Inflammatory macrophage treated with lipopolysaccharide for 1 hour (primary cell): ENCODE measurements at places on chromosomes 1 and 21.

DNA sequence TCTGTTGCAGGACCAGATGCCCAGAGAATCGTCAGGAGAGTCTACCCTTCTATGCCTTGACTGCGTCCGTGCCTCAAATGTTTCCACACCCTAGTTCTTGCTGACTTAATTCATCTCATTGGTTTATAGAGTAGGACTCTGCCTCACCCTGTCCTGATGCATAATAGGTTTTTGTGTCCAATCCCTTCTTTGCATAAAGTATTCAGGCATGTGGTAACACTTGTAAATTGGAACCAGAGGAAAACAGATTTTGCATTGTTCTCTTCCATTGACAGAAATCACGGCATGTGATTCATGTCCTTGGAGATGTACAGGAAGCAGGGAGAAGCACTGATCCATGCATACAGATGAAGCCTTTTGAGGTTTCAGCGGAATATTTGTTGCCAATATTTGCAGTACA is 29.5 kb downstream of the PLPPR5 start:
- DNase-seq, result no peak

DNA sequence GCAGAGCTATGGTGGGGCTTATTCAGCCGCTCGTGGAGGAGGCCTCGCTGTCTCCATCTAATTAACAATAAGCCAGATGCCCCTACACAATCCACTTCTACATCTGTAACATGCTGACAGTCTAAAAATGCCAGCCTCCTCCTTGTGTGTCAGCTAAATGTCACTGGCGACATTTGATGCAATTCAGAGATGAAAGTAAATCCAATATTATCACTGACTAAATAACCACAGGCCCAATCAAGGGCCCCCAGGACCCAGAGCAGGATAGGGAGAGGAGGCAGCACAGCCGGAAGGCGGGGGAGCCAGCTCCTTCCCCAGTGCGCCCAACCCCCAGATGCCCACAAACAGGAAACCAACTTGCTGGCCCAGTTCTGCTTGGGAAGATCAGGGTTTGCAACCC is 76.6 kb downstream of the DMRTA2 start:
- DNase-seq, result no peak

- DNase-seq, result no peak
These were observed 5.2 kb downstream of the FAAH start for GRCh38 chr1:46399307-46399706.

- DNase-seq, result peak; percentile 39
These were observed 726 bp upstream of the CYB5R1 start for GRCh38 chr1:202967684-202968281.

DNA sequence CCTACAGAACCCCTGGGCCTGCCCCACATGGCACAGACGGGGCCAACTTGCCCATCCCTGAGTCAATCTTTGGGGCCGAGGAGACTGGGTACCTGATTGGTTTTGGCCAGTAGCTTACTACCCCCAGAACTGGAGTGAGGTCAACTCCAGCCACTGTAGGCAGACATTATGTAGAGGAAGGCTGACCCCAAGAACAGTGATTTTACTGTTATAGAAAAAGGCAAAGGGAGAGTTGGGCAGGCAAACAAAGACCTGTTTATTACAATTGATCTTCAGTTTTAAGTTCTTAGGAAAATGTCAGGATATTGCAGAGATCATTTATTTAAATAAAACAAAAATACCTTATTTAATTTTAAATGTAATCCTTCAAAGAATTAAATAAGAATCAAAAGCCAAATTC is 653.8 kb downstream of the NPHP4 start:
- no peak for DNase-seq

DNA sequence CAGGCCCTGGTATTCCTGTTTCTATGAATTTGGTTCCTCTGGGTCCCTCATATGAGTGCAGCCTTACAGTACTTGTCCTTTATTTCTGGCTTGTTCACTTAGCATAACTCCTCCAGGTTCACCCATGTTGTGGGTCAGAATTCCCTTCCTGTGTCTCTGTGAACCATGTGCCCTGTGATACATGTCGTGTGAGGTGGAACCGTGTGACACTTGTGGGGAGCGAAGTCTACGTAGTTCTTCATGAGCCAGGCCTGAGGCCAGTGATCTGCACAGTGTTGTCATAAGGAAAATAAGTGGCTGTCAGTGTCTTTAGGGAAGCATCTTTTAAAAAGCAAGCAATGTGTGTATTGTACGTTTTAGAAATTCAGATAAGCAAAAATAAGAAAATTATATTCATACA is 122.8 kb downstream of the GALNT2 start:
- no peak for DNase-seq

DNA sequence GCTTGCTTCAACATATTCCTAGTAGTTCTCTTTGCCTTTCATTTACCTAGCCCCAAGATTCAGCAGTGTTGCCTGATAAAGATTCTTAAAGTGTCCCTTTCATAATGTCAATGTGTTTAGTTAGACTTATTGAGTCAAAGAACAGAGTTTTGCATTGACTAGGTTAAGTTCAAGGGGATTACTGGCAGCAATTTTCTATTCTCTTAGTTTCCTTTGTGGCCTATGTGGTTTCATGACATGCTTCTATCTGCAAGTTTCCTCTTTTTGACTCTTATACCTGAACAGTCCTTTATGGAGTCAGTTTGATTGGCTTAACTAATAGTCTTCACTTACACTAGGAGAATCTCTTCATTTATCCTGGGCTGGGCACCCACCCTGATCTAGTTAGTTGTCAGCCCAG is 151.3 kb downstream of the ADGRL4 start:
- no peak for DNase-seq

DNA sequence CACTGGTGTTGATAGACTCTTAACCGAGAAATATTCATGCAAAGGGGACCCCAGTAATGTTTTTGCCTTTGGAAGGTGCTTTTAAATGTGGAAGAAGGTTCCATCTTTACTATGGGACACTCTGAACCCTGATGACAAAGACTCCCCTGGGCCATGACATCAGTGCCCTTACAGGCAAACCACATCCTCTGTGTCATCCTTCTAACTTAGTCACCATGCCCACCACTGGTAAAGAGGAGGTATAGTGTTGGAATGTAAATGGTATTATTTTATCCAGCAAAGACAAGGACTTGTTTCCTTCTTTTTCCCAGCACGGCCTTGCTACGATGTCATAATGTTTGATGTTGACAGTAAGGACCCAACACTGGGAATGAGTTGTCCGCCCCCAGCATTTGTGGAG is 12.6 kb downstream of the METTL13 start:
- DNase-seq, result peak; percentile 21

- DNase-seq, result peak; percentile 46
These were observed 30.7 kb upstream of the KIAA1614 start for GRCh38 chr1:180881806-180882509.

- no peak for DNase-seq
These were observed 1038.1 kb upstream of the ADGRL4 start for GRCh38 chr1:80044662-80045061.

DNA sequence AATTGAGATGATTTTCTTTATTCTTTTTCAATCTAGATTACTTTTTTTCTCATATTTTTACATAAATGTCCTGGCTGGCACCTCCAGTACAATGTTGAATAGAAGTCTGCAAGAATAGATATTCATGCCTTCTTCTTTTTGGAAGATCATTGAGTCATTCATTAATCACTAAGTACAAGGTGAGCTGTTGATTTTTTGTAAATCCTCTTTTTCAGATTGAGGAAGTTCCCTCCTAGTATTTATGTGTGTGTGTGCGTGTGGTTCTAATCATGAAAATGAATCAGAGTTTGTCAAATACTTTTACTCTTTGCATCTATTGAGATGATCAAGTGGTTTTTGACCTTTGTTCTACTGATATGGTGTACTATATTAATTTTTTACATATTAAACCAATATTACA is 859.3 kb downstream of the KCNT2 start:
- DNase-seq, result no peak

DNA sequence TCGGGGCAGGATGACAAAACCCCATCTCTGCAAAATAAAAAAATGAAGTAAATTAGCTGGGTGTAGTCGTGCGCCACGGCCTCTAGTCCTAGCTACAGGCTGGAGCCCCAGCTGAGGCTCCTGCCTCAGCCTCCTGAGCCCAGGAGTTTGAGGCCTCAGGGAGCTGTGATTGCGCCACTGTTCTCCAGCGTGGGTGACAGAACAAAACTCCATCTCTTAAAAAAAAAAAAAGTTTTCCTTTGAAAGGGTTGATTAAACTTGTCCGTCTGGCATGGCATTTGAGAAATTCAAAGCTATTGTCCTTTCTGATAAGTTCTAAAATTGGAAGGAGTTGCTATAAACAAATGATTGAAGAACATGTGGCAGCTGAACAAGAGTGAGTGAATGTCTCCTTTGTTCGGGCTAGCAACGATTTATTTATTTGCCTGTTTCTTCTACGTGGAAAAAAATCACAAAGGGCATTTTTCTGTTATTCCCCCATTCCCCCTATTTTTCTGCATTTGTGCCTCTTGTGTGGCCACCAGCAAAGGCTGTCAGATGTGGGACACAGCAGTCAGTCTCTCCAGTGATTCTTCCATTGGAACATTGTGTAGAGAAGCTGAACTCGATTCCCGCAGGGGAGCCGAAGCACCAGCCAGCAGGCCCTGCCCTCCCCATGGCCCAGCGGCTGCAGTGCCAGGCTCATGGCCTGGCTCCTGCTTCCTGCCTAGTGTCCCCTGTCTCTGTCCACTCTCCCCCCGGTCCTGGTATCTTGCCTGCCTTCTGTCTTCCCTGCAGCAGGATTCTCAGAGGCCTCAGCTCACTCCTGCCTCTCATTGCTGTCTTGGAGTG is 21.5 kb upstream of the PWP2 start:
- DNase-seq, result no peak

- DNase-seq, result no peak
These were observed 608 bp downstream of the PEF1 start for GRCh38 chr1:31643976-31644559.

- DNase-seq, result no peak
These were observed 76.4 kb downstream of the ATP5PO start for GRCh38 chr21:33839167-33839716.

GRCh38 chr1:92832537-92833114 is 786 bp downstream of the RPL5 start:
- peak; percentile 10 for DNase-seq

GRCh38 chr1:206963740-206964139 is 6.5 kb downstream of the FCAMR start:
- no peak for DNase-seq

GRCh38 chr1:6163973-6164617 is 16.0 kb downstream of the CHD5 start:
- no peak for DNase-seq

GRCh38 chr1:204376465-204376864 is 16.7 kb upstream of the PLEKHA6 start:
- DNase-seq, result no peak

DNA sequence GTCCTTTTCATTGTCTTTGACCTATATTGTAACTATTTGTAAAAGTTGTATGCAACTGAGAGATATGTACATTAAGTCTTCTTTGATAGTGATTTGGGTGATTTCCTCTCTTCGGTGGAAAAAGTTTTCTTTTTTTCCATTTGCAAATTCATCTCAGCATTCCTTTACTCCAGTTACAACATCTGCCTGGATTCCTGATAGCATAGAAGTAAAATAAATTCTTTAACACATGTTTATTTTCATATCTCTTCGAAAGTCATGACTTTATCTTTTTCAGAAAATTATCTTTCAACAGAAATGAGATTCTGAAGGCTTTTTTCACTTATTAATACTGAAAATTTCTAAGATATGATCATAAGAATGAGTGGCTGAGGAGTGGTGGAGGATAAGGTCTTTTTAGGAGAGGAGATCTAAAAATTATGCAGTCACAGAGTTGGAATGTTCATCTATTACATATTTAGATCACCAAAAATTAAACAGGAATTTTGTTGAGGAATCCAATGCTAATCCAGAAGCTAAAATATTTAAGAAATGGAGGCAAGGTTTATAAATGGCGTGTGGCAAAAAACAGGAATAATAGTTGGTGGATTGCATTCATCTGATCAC is 400.5 kb downstream of the KCNT2 start:
- DNase-seq, result no peak

- DNase-seq, result no peak
These were observed 8.1 kb downstream of the SOD1 start for GRCh38 chr21:31667639-31668038.

DNA sequence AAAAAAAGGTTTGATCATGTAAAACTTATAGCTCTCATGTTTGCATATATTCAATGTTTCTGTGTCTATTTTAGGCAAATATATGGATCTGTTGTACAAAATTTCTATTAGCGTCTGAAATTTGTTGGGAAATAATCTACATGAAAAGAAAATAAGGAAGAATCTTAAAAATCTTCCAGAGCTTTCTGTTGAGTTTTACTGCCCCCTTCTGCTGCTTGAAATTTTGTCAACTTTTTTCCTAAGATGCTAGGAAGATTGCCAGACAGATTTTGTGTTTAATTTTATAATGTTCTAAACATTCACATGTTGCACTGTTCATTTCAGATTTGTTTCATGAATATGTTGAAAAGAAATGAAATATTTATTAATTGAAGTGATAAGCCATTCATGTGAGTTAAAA is 2.5 kb upstream of the PTGS2 start:
- peak; percentile 35 for DNase-seq

DNA sequence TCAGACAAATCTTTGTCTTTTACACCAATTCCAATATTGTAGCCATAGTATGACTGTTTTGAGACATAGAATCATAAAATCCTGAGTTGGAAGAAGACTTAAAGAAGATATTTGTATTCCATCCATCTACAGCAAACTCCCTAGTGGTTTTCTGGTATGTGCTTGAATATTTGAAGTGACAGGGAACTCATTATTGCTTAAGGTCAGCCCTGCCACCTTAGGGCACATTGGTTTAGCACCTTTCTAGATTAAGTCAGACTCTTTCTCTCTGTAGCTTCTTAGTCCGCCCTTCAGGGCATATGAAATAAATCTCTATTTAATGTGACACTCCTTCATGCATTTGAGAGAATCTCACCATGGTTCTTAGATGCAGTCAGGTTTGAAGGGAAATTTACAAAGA is 49.8 kb downstream of the PTGER3 start:
- no peak for DNase-seq

GRCh38 chr1:3415260-3416090 is 39.0 kb upstream of the ARHGEF16 start:
- no peak for DNase-seq

DNA sequence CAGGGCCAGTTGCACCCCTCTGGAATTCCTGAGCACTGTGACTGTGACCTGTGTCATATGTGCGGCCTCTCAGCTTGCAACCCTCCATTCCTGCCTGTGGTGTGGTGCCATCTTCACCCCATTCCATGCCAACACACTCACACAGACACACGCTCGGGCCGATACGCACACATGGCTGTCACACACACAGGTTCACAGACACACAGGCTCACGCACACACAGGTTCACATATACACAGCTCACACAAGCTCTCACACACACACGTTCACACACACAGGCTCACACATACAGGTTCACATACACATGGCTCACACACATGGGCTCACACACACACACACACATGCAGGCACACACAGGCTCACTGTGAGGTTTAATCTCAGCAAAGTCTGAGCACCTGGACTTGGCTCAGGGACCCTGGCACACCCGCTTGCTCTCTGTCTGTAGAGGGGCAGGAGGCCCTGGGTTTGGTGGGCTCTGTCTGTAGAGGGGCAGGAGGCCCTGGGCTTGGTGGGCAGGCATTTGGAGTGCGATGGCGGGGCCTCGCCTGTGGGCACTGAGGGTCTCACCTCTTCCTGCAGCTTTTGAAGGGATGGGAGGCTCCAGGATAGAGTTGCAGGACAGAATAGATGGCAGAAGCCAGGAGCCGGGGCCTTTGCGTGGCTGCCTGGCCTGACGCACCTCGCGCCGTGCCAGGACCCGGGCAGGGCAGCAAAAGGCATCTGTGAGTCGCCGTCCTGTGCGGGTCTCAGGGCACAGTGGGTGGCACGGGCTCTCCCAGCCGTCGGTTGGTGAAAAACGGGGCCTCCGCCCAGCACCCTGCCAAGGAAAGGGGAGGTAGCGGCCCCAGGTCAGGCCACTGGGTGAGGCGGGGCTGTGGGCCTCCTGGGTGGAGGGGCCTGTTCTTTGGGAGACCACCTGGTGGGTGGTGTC is 17.1 kb downstream of the COL18A1 start:
- DNase-seq, result no peak
